Smooth muscle cell of the pulmonary artery (primary cell): ENCODE measurements at places on chromosomes 2 and 18. TPM values are rescaled to one million over a fixed set of nuclear protein-coding genes. Genes with fewer than 3 reads are reported as not detected.

The NOSTRIN gene
- 0.13 TPM in 1 of 2 replicates, not detected in the other for total RNA-seq

The WNT10A gene
- total RNA-seq: not detected in 2 replicates

The PID1 gene
- total RNA-seq: 35.6 and 48.6 TPM in 2 replicates

The NAT8 gene
- total RNA-seq: not detected in 2 replicates

The SCLY gene
- 11.7 and 18.3 TPM in 2 replicates for total RNA-seq

The DCDC2C gene
- not detected in 2 replicates for total RNA-seq

The MBOAT2 gene
- total RNA-seq: 51.4 and 53.8 TPM in 2 replicates

The SIGLEC15 gene
- total RNA-seq: 1.8 and 4.4 TPM in 2 replicates

The CDH20 gene
- 0.13 TPM in 1 of 2 replicates, not detected in the other for total RNA-seq

The AMER3 gene
- not detected in 2 replicates for total RNA-seq

The SCN2A gene
- total RNA-seq: 1.8 and 2.7 TPM in 2 replicates

The MYO7B gene
- total RNA-seq: 0.10 and 0.13 TPM in 2 replicates

The DNAJC27 gene
- 4.0 and 4.7 TPM in 2 replicates for total RNA-seq

The PFN4 gene
- total RNA-seq: 0.17 and 0.39 TPM in 2 replicates

The GKN2 gene
- not detected in 2 replicates for total RNA-seq

The C2orf78 gene
- not detected in 2 replicates for total RNA-seq

The C2orf15 gene
- 0.13 TPM in 1 of 2 replicates, not detected in the other for total RNA-seq

The GAL3ST2 gene
- 0.33 and 0.46 TPM in 2 replicates for total RNA-seq

The CLEC4F gene
- total RNA-seq: not detected in 2 replicates

The IL36RN gene
- not detected in 2 replicates for total RNA-seq

The TEKT4 gene
- total RNA-seq: not detected in 2 replicates

The CELF4 gene
- total RNA-seq: not detected in 2 replicates

The RNF125 gene
- total RNA-seq: 0.13 and 0.69 TPM in 2 replicates

The KCNE4 gene
- 37.7 and 120 TPM in 2 replicates for total RNA-seq

The CRACDL gene
- total RNA-seq: 0.03 TPM in 1 of 2 replicates, not detected in the other

The SF3B1 gene
- 162 and 169 TPM in 2 replicates for total RNA-seq

The ZNF514 gene
- total RNA-seq: 11.5 and 14.3 TPM in 2 replicates

The SLC20A1 gene
- 139 and 319 TPM in 2 replicates for total RNA-seq

The MALL gene
- 47.8 and 48.5 TPM in 2 replicates for total RNA-seq

The GPR35 gene
- 0.85 and 2.0 TPM in 2 replicates for total RNA-seq

The GAREM1 gene
- total RNA-seq: 3.2 and 3.5 TPM in 2 replicates

The BCL2 gene
- 0.92 and 3.1 TPM in 2 replicates for total RNA-seq

The RUFY4 gene
- total RNA-seq: not detected in 2 replicates

The SPC25 gene
- total RNA-seq: 0.17 and 1.1 TPM in 2 replicates

The STARD6 gene
- not detected in 2 replicates for total RNA-seq

The NYAP2 gene
- total RNA-seq: not detected in 2 replicates

The FAM110C gene
- total RNA-seq: 0.07 and 1.1 TPM in 2 replicates

The KCNG2 gene
- not detected in 2 replicates for total RNA-seq

The B3GNT7 gene
- total RNA-seq: 0.52 and 1.1 TPM in 2 replicates

The SAP130 gene
- total RNA-seq: 5.5 and 6.8 TPM in 2 replicates

The ABHD1 gene
- total RNA-seq: 0.13 and 0.20 TPM in 2 replicates

The FLACC1 gene
- 1.3 and 2.5 TPM in 2 replicates for total RNA-seq

The HOXD8 gene
- total RNA-seq: 0.46 and 1.4 TPM in 2 replicates

The SGPP2 gene
- not detected in 2 replicates for total RNA-seq

The ICOS gene
- 0.07 TPM in 1 of 2 replicates, not detected in the other for total RNA-seq
